CD4-positive, alpha-beta memory T cell (primary cell): ENCODE measurements at places on chromosomes 11 and 22.

- no peak for DNase-seq
These were observed 70.3 kb downstream of the TRIM29 start for GRCh38 chr11:120067438-120068113.

- no peak for DNase-seq
These were observed 65.5 kb downstream of the GRIK4 start for GRCh38 chr11:120577041-120577440.

GRCh38 chr11:57413681-57414080 lies 13.2 kb downstream of the SLC43A3 start:
- no peak for DNase-seq

GRCh38 chr11:88464528-88464927 lies 127.0 kb upstream of the CTSC start:
- DNase-seq, result no peak

GRCh38 chr11:61585115-61585514 lies 4.2 kb upstream of the SYT7 start:
- no peak for DNase-seq

DNA sequence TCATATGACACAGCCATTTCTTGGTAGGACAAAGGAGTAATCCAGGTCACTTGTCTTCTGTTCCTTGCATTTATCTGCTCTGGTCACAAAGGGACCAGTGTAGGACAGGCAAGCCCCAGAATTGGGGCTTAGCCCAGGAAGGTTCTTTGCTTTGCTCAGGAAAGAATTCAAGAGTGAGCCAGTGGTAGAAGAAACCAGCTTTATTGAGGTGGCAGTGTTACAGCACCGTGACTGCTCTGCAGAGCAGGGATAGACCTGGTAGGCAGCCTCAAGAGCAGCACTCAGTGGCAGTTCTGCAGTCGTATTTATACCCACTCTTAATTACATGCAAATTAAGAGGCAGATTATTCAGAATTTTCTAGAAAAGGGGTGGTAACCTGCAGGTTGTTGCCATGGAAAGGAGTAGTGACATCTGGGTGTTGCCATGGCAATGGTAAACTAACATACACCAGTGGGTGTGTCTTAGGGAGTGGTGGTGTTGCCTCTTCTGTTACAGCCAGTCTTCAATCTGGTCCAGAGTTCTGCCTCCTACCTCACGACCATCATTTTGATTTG lies 84.9 kb upstream of the RAB1B start:
- DNase-seq, result peak; percentile 65

DNA sequence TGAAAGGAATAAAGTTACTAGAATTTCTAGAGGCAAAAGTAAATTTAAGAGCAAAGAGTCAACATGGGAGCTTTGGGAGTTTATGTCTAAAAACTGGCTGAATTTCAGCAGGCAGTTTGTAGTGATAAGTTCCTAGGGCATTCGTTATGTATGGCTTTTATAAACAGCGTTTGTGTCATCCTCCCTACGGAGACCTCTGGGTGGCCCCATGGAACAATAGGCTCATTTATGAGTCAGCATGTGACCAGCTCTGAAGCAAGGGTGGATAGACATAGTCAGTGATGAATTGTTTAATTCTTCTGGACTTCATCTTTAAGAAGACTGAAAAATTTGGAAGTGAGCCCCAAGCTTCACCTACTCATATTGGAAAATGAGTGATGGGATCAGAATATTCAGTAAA lies 37.1 kb downstream of the SVIP start:
- no peak for DNase-seq

DNA sequence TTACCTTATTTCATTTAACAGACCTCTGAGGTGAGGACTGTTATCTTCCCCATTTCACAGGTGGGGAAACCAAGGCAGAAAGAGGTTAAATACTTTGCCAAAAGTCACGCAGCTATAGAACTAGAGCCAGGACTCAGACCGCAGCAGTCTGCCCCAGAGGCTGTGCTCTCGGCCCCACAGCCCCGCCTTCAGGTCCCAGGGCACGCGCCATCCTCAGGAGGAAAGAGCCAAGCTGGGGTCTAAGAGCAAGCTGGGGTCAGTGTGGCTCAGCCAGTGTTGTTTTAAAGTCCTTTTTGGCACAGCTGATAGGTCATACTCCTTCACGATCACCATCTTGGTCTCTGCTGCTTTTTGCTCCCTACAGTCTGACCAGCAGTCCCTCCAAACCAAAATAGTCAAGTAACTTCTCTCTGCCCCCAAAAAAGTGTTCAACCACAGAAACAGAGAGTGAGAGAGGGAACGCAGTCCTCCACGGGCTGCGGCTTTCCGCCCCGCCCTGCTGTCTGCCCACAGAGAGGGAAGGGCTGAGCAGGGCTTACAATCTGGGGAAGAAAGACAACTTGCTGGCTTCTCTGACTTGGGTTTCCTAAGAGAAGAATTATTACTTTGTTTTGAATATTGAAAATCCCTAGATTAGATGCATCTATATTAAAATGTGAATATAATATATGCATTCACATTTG lies 137.2 kb upstream of the OPCML start:
- DNase-seq, result no peak

DNA sequence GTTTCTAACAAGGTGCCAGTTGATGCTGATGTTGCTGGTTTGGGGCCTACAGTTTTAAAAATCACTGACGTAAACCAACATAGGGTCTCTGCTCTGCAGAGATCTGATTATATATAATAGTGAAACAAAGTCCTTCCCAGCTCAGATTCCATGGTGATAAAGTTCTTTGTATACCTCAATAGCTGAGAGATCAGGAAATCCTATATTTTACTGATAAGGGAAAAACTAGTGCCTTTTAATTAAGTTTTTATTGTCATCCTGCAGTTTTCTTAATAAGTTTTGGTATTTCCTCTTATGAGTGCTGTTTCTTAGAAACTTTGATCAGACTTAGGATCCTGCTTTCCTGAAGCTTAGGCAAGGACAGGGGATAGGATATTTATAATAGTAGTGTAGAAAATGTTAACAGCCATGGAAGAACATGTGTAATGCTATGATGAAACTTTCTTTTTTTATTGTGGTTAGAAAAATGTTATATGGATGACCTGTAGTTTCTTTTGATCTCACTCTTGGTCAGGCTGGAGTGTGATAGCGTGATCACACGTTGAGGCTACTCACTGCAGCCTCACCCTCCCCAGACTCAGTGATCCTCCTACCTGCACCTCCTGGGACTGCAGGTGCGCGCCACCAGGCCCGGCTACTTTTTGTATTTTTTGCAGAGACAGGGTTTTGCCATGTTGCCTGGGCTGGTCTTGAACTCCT lies 14.1 kb downstream of the CAPRIN1 start:
- DNase-seq, result no peak

GRCh38 chr11:107928046-107928766 lies at the start of gene RAB39A:
TSS of gene RAB39A (plus strand) at chr11:107928448. CDS start at chr11:107928569, 121 bp downstream.
- DNase-seq, result peak; percentile 79

DNA sequence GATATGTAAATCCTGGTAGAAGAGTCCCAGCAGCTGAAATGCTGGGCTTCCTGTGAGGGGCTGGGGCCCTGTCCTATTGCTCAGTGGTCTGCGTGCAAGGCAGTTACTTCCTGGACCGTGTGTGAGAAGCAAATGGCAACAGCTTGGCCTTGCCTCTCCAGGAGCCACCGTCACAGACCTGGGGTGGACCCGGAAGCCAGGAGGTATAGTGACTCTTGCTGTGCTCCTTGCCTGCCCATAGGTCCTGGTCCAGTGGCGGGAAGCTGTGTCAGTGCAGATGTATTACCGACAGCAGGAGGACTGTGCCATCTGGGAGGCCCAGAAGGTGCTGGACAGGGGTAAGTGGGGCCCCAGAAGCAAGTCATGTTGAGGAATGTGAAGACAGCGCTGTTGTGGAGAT lies 54.3 kb downstream of the PISD start:
- no peak for DNase-seq

- peak; percentile 13 for DNase-seq
These were observed 2.7 kb downstream of the SERGEF start for GRCh38 chr11:18010121-18010670.

DNA sequence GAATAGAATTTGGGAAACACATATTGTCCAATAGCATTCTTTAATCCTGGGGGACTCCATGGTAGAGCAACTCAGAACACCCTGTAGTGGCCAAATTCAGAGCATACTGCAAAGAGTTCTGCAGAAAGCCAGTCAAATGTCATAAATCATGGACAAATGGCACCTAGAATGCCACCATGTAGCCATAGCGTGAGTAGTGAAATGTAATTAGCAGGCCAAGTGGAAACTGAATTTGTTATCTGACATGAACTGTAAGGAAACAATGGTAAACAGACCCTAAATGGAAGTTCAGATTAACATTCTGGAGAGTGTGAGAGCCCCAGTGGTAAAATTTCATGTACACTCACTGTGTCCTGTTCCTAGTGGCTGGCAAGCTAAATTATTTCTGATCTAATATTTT lies 7.0 kb upstream of the PRSS23 start:
- no peak for DNase-seq

- DNase-seq, result peak; percentile 41
These were observed 6.3 kb downstream of the GRK2 start for GRCh38 chr11:67272327-67273259.
